ENCODE measurements at places on chromosomes 7 and 10.

DNA sequence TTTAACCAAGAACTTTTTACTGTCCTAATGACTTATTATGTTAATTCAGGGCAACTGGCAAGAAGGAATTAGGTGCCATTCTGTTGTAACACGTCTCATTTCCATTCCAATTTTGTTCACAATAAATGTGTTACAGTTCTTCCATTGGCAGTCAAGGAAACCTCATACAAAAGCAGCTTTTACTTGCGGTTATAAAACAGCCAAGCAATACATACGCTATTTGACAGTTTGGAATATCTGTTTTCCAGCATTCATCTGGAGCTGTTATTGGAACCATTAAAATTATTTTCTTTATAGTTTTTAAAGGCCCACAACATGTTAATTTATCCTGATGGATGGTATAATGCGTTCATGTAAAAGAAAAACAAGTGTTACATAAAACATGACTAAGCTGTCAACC lies 33.3 kb downstream of the MTERF1 start:
- no peaks in the 10 kb centered on the region for H3K36me3 ChIP-seq
- H3K4me1 ChIP-seq, result no peaks in the 10 kb centered on the region
- H3K27ac ChIP-seq, result no peak overlapping the region
- H3K27me3 ChIP-seq, result no peaks in the 10 kb centered on the region

GRCh38 chr10:91590142-91590903 lies 42.5 kb downstream of the PPP1R3C start:
- peak; percentile 58 for DNase-seq
- H3K36me3 ChIP-seq, result no peaks in the 10 kb centered on the region
- no peak overlapping the region for H3K4me3 ChIP-seq
- H3K4me1 ChIP-seq, result peaks cover 58% of the 10 kb centered on the region
- H3K27ac ChIP-seq, result peak overlapping the region; percentile 91
- no peaks in the 10 kb centered on the region for H3K27me3 ChIP-seq

DNA sequence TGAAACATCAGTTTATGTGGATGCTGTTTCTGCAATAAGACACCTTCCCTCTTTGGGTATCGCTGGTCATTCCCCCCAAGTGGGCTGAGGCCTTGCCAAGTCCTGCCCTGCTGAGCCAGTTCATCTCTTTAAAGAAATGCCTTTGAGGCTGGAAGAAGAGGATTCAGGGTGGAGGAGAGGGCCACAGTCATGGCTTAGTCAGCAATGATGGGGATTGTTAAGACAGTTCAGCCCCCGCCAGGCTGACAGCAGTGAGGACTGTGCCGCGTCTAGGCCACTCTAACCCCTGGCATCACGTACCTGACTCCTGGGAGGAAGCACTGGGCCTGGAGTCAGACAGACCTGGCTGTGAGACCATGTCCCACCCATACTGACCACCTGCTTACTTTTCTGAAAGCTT lies 48.3 kb downstream of the PNLIPRP2 start:
- no peaks in the 10 kb centered on the region for H3K36me3 ChIP-seq
- no peak for DNase-seq
- H3K27ac ChIP-seq, result no peak overlapping the region
- no peak overlapping the region for H3K4me3 ChIP-seq

DNA sequence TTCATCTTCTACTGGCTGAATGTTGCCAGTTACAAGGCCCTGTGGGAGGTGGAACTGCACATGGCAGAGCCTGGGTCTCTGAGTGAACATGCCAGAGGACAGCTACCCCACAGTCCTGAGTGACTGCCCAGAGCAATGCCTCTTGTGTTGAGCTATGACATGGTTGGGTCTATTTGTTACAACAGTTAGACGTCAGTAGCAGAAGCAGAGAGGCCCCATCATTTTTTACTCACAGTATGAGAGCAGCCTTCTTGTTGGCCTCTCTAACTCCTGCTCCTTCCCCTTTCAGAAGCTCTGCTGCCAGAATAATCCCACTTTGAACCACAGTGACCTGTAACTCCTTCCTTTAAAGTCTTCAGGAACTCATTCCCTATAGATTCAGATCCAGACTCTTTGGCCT lies 30.8 kb upstream of the NRP1 start:
- no peaks in the 10 kb centered on the region for H3K4me1 ChIP-seq
- DNase-seq, result no peak
- no peak overlapping the region for H3K27ac ChIP-seq
- no peak overlapping the region for H3K4me3 ChIP-seq

- peak overlapping the region; percentile 94 for H3K27ac ChIP-seq
- peak overlapping the region; percentile 54 for H3K4me3 ChIP-seq
- H3K36me3 ChIP-seq, result no peaks in the 10 kb centered on the region
- H3K27me3 ChIP-seq, result no peaks in the 10 kb centered on the region
- peaks cover 19% of the 10 kb centered on the region for H3K4me1 ChIP-seq
- DNase-seq, result no peak
Observed at GRCh38 chr10:1047937-1048336, 982 bp downstream of the IDI1 start.

DNA sequence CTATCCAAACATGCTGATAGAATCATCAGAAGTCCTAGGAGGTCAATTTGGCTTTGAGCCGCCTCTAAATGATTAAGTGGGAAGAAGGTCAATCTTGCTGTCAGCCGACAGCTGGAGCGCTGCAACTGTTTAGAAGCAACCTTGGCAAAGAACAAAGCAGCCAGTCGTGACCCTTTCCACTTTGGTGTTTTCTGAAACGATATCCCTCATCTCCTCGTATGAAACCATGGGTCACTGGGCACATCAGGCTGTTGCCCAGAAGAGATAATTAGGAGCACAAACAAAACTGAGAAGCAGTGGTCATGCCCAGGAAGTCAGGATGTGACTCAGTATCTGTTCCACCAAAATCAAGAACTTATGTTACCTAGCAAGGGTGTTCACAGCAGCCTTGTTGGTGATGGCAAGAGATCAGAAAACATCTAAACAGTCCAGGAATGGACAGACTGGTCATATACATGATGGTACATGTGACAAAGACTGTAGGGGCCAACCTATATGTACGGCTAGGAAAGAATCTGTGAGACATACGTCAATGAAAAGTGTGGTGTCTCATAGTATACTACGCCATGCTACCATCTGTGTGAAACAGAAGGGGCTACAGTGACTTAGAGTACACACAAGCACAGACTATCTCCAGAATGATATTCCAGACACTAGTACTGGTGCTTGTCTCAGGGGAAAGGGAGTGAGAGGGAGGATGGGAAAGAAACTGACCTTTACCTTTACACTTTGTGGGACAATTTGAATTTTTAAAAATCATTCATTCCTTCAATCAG lies 22.4 kb downstream of the STN1 start:
- DNase-seq, result no peak
- no peak overlapping the region for H3K4me3 ChIP-seq
- H3K4me1 ChIP-seq, result peaks cover 20% of the 10 kb centered on the region
- H3K27me3 ChIP-seq, result no peaks in the 10 kb centered on the region

GRCh38 chr10:47378183-47378510 lies 5.9 kb downstream of the ZNF488 start:
- no peak overlapping the region for H3K4me3 ChIP-seq
- H3K36me3 ChIP-seq, result no peaks in the 10 kb centered on the region
- H3K27ac ChIP-seq, result no peak overlapping the region
- H3K27me3 ChIP-seq, result no peaks in the 10 kb centered on the region

GRCh38 chr10:1395481-1396296 lies 339.5 kb downstream of the WDR37 start:
- no peak overlapping the region for H3K4me3 ChIP-seq
- H3K36me3 ChIP-seq, result no peaks in the 10 kb centered on the region
- no peaks in the 10 kb centered on the region for H3K4me1 ChIP-seq
- no peak for DNase-seq
- H3K27ac ChIP-seq, result no peak overlapping the region

- H3K4me3 ChIP-seq, result no peak overlapping the region
- no peaks in the 10 kb centered on the region for H3K27me3 ChIP-seq
- H3K36me3 ChIP-seq, result no peaks in the 10 kb centered on the region
- no peaks in the 10 kb centered on the region for H3K4me1 ChIP-seq
- no peak for DNase-seq
- no peak overlapping the region for H3K27ac ChIP-seq
Observed at GRCh38 chr10:130745251-130745650, 566.3 kb downstream of the TCERG1L start.

DNA sequence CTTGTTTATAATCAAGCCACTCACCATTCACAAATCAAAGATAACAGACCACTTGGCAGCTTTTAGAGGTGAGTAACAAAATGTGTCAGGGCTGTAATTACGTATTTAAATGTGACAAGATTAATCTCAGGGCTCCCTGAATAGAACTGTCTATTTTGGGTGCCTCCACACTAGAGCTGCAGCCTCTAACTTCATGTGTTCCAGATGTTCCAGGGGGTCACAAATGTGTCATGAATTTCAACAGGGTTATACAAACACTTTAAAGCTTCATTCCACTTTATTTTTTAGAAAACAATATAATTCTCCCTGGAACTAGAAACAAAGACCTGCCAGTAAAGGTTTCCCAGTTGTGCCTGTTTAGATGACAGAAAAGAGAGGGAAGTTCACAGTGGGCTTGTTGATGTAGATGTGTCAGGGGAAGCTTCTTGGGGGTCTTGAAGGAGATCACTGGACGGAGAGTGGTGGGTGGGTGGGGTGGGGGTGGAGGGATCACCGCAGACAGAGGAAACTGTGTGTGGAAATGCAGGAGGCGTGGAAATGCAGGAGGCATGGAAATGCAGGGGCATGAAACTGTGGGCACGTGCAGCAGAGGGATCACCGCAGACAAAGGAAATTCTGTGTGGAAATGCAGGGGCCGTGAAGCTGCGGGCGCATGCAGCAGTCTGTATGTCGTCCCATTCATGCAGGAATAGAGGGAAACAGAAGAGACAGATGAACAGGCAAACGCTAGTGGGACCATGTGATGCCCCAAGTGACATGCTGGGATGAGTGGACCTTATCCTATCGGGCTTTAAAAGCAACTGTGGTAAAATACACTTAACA lies 42.0 kb upstream of the TRIL start:
- no peak overlapping the region for H3K27ac ChIP-seq
- H3K4me1 ChIP-seq, result peaks cover 6% of the 10 kb centered on the region
- no peak for DNase-seq

DNA sequence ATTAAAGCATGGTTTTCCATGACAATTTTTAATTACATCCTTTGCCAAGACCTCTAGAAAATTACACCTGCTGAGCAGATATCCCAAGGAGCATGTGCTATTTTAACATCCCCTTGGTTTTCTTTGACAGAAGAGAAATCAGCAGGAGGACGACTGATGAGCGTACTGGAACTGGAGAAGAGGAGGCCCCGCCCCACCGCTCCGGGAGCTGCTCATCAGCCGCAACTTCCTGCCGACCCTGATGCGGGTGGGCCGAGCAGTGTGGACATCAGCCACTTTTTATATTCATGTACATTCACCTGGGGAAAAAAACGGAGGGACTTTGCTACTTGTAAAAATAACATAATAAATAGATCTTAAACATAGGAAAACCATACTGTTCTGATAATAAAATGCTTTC lies 54.2 kb downstream of the CDC123 start:
- no peaks in the 10 kb centered on the region for H3K4me1 ChIP-seq
- DNase-seq, result no peak
- H3K4me3 ChIP-seq, result no peak overlapping the region
- no peaks in the 10 kb centered on the region for H3K36me3 ChIP-seq
- H3K27ac ChIP-seq, result no peak overlapping the region
- H3K27me3 ChIP-seq, result no peaks in the 10 kb centered on the region

- H3K36me3 ChIP-seq, result no peaks in the 10 kb centered on the region
- no peak for DNase-seq
- H3K4me3 ChIP-seq, result no peak overlapping the region
- H3K27ac ChIP-seq, result no peak overlapping the region
- peaks cover 7% of the 10 kb centered on the region for H3K27me3 ChIP-seq
Observed at GRCh38 chr10:101346177-101346576, 7.8 kb upstream of the BTRC start.

DNA sequence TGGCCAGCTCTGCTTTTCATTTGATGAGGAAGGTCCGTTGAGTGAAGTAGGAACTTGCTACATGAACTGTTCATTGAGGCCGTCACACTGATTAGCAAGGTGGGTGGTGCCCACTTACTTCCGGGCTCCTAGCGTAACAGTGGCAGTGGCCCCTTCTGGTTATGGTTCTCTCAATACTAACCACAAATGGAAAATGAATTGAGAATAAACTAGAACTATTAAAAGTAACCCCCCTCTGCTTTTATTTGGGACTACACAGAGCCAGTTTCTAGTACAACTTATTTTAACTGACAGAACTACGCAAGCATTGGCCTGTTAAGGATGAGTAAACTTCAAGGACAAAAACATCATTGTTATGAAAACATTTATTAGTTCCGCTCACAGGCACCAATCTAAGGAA lies 519.1 kb downstream of the INHBA start:
- H3K4me3 ChIP-seq, result no peak overlapping the region
- no peaks in the 10 kb centered on the region for H3K27me3 ChIP-seq
- no peak for DNase-seq
- no peak overlapping the region for H3K27ac ChIP-seq
- peaks cover 7% of the 10 kb centered on the region for H3K4me1 ChIP-seq

DNA sequence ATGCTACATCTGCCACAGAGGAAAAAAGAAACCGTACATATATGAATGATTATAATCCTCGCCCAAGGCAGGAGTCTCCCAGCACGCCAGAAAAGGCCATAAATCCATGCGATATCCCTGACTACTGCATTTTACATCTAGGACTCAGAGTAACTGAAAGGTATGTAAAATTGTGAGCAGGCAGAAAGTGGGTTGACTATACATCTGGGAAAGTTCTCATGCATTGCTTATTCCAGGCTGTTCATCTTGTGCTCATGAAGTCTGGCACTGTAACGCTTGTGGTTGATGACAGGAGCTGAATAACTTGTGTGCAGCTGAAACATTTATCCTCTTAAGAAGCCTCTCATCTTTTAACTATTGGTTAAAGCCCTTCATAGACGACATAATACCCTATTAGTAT lies 193.4 kb upstream of the STEAP4 start:
- DNase-seq, result no peak
- no peaks in the 10 kb centered on the region for H3K36me3 ChIP-seq
- no peak overlapping the region for H3K27ac ChIP-seq
- H3K4me1 ChIP-seq, result no peaks in the 10 kb centered on the region
- H3K4me3 ChIP-seq, result no peak overlapping the region

- no peaks in the 10 kb centered on the region for H3K36me3 ChIP-seq
- no peaks in the 10 kb centered on the region for H3K27me3 ChIP-seq
- DNase-seq, result no peak
- no peak overlapping the region for H3K4me3 ChIP-seq
Observed at GRCh38 chr10:16437540-16437894, 707 bp downstream of the PTER start.

GRCh38 chr10:13099144-13099665 lies 758 bp upstream of the OPTN start:
- no peaks in the 10 kb centered on the region for H3K27me3 ChIP-seq
- H3K4me1 ChIP-seq, result peaks cover 10% of the 10 kb centered on the region
- peak overlapping the region; percentile 100 for H3K4me3 ChIP-seq
- H3K27ac ChIP-seq, result peak overlapping the region; percentile 100

DNA sequence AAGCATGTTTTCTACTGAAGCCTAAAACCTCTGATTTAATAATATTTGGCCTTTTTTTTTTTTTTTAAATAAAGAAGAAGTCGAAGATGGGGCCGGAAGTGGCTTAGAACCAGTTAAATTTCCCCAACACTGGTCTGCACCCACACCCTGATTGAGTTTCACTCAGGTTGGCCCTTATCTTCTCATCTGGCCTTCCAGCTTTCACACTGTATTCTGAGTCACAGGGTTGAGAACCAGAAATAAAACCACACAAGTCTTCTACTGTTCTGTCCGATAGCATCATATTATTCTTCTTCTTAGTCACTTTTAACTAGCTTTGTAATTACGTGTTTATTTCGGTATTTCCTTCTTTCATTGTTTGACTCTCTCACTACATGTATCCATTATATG lies 9.9 kb downstream of the ZNF365 start:
- H3K27ac ChIP-seq, result no peak overlapping the region
- no peaks in the 10 kb centered on the region for H3K36me3 ChIP-seq
- H3K27me3 ChIP-seq, result no peaks in the 10 kb centered on the region
- H3K4me1 ChIP-seq, result no peaks in the 10 kb centered on the region

GRCh38 chr10:90751107-90751997 lies 106.5 kb downstream of the HTR7 start:
- peaks cover 8% of the 10 kb centered on the region for H3K27me3 ChIP-seq
- H3K4me1 ChIP-seq, result no peaks in the 10 kb centered on the region
- no peak overlapping the region for H3K4me3 ChIP-seq
- peak; percentile 58 for DNase-seq
- H3K27ac ChIP-seq, result no peak overlapping the region

Data from hepatocyte (in vitro differentiated cells).